ENCODE measurements at places on chromosomes 1 and 21.

- DNase-seq = no peak
- H3K27me3 ChIP-seq = no peaks in the 10 kb centered on the region
- H3K27ac ChIP-seq = no peak overlapping the region
- H3K4me1 ChIP-seq = peaks cover 10% of the 10 kb centered on the region
- H3K4me3 ChIP-seq = no peak overlapping the region
- H3K36me3 ChIP-seq = no peaks in the 10 kb centered on the region
These were observed 79.3 kb downstream of the MAP3K7CL start for GRCh38 chr21:29209696-29210095.

GRCh38 chr1:101945884-101946283 is 50.8 kb downstream of the OLFM3 start:
- H3K36me3 ChIP-seq = no peaks in the 10 kb centered on the region
- no peaks in the 10 kb centered on the region for H3K27me3 ChIP-seq
- H3K27ac ChIP-seq = no peak overlapping the region
- H3K4me3 ChIP-seq = no peak overlapping the region
- H3K4me1 ChIP-seq = no peaks in the 10 kb centered on the region
- no peak for DNase-seq

- H3K27me3 ChIP-seq = peaks cover 5% of the 10 kb centered on the region
- no peak overlapping the region for H3K4me3 ChIP-seq
- DNase-seq = no peak
- H3K4me1 ChIP-seq = peaks cover 2% of the 10 kb centered on the region
- no peak overlapping the region for H3K27ac ChIP-seq
- no peaks in the 10 kb centered on the region for H3K36me3 ChIP-seq
These were observed 35.6 kb upstream of the ERG start for GRCh38 chr21:38533887-38534286.

GRCh38 chr1:64005801-64006200 is 197.6 kb upstream of the UBE2U start:
- H3K27ac ChIP-seq = no peak overlapping the region
- H3K4me3 ChIP-seq = no peak overlapping the region
- H3K36me3 ChIP-seq = no peaks in the 10 kb centered on the region
- H3K4me1 ChIP-seq = peaks cover 7% of the 10 kb centered on the region
- peaks cover 2% of the 10 kb centered on the region for H3K27me3 ChIP-seq

GRCh38 chr21:45990049-45990711 is 8.6 kb downstream of the COL6A1 start:
- H3K27ac ChIP-seq = no peak overlapping the region
- H3K27me3 ChIP-seq = no peaks in the 10 kb centered on the region
- no peaks in the 10 kb centered on the region for H3K4me1 ChIP-seq

DNA sequence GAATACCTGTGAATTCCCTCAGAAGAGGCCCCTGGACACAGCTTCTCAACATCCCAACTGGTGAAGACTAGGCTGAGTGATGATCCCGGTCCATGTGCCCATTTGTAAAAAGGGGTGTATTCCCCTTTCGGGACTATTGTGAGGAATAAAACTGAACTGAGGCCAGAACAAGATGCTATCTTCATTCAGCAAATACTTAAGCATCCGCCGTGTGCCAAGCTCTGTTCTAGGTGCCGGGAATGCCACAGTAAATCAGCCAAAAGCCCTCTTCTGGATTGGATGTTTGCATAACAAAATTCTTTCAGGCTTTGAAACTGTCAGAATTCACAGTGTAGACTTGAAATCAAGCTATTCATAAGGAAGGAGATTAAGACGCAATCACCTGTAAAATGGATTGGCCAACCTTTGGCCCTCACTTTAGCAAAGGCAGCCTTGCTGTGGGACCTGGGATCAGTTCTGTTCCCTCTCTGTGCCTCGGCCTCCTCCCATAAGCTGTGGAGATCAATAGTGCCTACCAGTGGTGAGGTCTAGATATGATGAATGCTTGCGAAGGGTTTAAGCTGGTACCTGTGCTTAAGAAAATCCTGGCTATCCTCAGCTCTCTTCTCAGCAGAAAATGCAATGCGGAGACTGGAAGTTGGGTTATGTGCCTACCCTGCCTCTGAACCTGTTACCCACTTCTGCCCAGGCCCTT is 1.8 kb downstream of the ALPL start:
- peaks cover 40% of the 10 kb centered on the region for H3K27me3 ChIP-seq
- H3K4me1 ChIP-seq = peaks cover 5% of the 10 kb centered on the region
- H3K4me3 ChIP-seq = no peak overlapping the region
- H3K27ac ChIP-seq = no peak overlapping the region
- DNase-seq = no peak
- no peaks in the 10 kb centered on the region for H3K36me3 ChIP-seq

DNA sequence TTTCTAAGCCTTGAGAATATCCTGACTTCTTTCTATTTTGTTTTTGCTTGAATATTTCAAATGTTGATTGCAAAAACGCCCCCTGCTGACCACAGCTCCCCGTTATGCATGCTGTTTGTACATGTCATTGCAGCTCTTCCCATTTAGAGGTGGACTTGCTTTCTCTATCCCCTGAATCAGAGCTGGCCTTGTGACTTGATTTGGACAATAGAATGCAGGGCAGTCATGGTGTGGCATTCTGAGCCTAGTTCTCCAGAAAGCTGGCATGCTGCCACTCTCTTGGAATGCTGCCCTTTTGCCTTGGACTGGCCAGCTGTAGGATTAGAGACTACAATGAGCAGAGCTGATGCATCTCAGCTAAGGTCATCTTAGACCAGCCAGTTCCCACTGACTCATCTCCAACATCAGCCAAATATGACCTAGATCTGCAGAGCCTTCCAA is 1561.5 kb downstream of the MRPL39 start:
- H3K36me3 ChIP-seq = no peaks in the 10 kb centered on the region
- H3K27me3 ChIP-seq = no peaks in the 10 kb centered on the region
- H3K4me1 ChIP-seq = peaks cover 3% of the 10 kb centered on the region
- no peak overlapping the region for H3K4me3 ChIP-seq

GRCh38 chr21:44923480-44924084 is 2.9 kb upstream of the ITGB2 start:
- H3K4me3 ChIP-seq = peak overlapping the region; percentile 94
- H3K27me3 ChIP-seq = no peaks in the 10 kb centered on the region
- peak overlapping the region; percentile 99 for H3K27ac ChIP-seq
- H3K4me1 ChIP-seq = peaks cover 68% of the 10 kb centered on the region
- peaks cover 17% of the 10 kb centered on the region for H3K36me3 ChIP-seq

DNA sequence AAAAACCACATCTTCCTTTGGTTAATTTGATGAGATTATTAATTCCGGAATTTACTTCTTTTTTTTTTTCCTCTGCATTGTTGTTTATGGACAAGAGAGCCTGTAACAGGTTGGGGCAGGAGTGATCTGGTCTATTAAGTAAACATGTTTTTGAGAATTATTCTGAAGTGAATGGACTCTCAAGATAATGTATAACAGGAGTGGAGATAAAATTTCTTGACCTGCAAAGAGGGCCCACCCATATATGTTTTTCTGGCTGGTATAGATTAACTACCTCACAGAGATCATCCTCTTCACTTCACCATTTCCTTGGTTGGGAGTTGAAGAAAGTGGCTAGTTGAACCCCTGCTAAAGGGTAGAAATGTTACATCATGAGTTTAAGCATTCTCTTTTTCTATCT is 10.7 kb downstream of the DDI2 start:
- peaks cover 47% of the 10 kb centered on the region for H3K36me3 ChIP-seq
- no peaks in the 10 kb centered on the region for H3K27me3 ChIP-seq
- no peak for DNase-seq
- peaks cover 23% of the 10 kb centered on the region for H3K4me1 ChIP-seq
- H3K27ac ChIP-seq = peak overlapping the region; percentile 39

DNA sequence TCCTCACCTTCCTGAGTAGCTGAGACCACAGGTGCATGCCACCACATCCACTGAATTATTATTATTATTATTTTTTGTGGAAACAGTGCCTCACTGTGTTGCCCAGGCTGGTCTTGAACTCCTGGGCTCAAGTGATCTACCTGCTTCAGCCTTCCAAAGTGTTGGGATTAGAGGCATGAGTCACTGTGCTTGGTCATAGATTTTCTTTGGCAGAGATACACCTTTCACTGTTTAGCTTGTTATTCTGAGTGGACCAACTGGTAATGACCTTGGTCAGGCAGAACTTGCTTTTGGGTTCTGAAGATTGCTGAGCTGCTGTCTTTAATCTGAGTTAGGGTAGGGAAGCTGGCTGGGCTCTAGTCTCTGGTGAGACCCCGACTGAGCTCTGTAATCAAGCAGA is 66.8 kb downstream of the DNAH14 start:
- no peaks in the 10 kb centered on the region for H3K27me3 ChIP-seq
- no peak overlapping the region for H3K27ac ChIP-seq
- no peak for DNase-seq
- no peaks in the 10 kb centered on the region for H3K36me3 ChIP-seq

DNA sequence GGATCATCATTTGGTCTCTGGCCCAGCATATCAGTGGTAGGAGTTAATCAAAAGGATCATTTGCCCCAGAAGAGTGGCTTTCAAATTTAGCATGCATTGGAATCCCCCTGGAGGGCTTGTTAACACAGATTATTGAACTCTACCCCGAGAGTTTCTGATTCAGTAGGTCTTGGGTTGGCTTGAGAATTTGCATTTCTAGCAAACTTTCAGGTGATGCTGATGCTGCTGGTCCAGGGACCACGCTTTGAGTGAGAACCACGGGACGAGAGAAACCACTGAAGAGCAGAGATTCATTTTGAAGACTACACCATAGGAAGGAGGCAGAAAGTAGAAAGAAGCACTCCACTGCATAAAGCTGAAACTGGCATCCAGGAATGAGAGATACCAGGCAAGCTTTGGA is 81.3 kb upstream of the DUSP10 start:
- peak; percentile 49 for DNase-seq
- H3K4me1 ChIP-seq = peaks cover 43% of the 10 kb centered on the region
- H3K36me3 ChIP-seq = peaks cover 3% of the 10 kb centered on the region
- no peaks in the 10 kb centered on the region for H3K27me3 ChIP-seq
- H3K27ac ChIP-seq = no peak overlapping the region
- H3K4me3 ChIP-seq = no peak overlapping the region

- H3K27ac ChIP-seq = no peak overlapping the region
- no peak overlapping the region for H3K4me3 ChIP-seq
- peaks cover 64% of the 10 kb centered on the region for H3K36me3 ChIP-seq
- DNase-seq = no peak
- peaks cover 29% of the 10 kb centered on the region for H3K4me1 ChIP-seq
These were observed 12.8 kb downstream of the LGALS8 start for GRCh38 chr1:236536540-236536939.

DNA sequence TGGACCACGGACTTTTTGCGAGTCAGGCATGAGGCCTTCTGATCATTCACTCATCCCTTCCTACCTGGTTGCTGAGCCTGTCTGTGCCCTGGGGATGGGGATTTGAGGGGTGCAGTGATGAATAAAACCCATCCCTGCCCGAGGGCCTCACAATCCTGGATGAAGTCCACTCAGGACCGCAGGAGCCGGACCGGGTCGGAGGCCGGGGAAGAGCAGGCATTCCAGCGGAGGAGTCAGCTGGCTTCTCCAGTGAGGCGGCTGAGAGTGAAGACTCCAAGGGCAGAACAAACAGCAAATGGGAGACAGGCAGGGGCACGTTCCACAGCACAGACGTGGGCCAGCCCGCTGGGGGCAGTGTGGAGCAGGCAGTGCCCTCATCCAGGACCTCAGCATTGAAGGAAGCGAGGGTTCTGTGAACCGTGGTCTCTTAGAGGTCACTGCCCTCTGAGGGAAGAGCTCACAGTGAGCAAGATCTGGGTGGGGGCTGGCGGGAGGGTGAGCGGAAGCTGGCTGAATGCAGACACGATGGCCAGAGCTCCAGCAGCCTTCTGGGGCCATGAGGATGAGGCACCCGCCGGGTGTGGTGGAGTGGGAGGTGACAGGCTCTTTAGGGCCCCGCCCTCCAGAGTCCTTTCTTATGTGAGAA is 10.9 kb upstream of the LRRC3 start:
- no peak overlapping the region for H3K27ac ChIP-seq
- H3K4me3 ChIP-seq = no peak overlapping the region
- no peak for DNase-seq
- peaks cover 4% of the 10 kb centered on the region for H3K36me3 ChIP-seq

DNA sequence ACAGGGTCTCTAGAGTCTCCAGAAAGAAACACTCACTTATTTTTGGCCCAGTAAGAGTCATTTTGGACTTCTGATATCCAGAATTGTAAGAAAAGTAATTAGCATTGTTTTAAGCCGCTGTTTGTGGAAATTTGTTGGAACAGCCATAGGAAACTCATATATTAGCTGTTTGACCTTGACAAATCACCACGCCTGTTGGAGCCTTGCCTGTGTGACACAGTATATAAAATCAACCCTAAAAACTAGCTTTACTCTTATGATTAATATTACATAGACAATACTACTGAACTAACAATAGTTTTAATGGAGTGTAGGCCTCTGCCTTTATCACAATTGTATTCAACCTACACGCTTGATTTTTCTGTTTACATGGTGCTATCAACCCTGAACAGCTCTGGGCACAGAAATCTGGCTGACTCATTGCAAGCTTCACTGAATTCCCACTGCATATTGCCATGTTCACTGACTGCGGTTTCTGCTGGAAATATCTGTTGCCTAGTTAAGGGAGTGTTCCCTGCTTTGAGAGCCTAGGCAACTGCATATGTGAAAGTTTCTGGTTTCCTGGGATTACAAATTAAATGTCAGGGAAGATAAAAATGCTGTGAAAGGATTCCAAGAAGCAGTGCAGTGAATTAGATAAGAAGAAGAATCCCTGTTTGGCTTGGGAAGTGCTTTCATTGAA is 419.5 kb upstream of the DEPDC1 start:
- H3K36me3 ChIP-seq = no peaks in the 10 kb centered on the region
- H3K27me3 ChIP-seq = no peaks in the 10 kb centered on the region
- H3K4me1 ChIP-seq = no peaks in the 10 kb centered on the region
- H3K4me3 ChIP-seq = no peak overlapping the region

DNA sequence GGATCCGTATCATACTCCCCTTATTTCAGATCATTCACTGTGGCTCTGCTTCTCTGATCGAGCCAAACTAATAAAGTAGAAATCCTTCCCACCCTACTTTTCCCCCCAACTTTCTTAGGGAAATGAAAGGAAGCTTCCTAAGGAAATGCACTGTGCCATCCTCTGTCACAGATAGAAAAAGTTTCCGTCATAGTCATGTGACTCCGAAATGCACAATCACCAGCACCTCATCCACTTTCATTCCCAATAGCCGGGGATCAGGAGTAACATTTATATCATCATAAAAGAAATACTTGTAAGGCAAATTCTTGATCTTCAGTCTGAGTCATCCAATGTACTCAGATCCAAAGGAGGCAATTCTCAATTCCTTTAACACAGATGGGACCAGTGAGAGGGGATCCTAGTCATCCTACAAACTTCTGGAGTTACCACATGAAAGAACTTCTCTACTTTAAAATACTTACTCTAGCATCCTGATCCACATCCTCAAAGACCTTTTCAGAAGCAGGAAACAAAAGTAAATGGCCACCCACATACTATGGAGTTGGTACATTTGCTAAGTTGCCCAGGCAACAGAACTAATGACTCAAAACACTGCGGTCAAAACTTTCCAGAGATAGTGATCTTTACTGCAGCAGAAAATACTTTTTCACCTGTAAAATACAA is 97.8 kb upstream of the ZC3H11B start:
- H3K4me1 ChIP-seq = no peaks in the 10 kb centered on the region
- H3K27ac ChIP-seq = no peak overlapping the region
- H3K27me3 ChIP-seq = no peaks in the 10 kb centered on the region
- no peak for DNase-seq
- H3K36me3 ChIP-seq = no peaks in the 10 kb centered on the region

GRCh38 chr21:35467566-35467965 is 418.5 kb upstream of the RUNX1 start:
- peaks cover 7% of the 10 kb centered on the region for H3K4me1 ChIP-seq
- peaks cover 1% of the 10 kb centered on the region for H3K36me3 ChIP-seq
- DNase-seq = no peak
- no peaks in the 10 kb centered on the region for H3K27me3 ChIP-seq

- DNase-seq = no peak
- H3K4me3 ChIP-seq = no peak overlapping the region
- no peak overlapping the region for H3K27ac ChIP-seq
- H3K36me3 ChIP-seq = no peaks in the 10 kb centered on the region
- no peaks in the 10 kb centered on the region for H3K27me3 ChIP-seq
- H3K4me1 ChIP-seq = no peaks in the 10 kb centered on the region
These were observed 174.6 kb downstream of the USH2A start for GRCh38 chr1:216248628-216249027.
